ENCODE measurements at places on chromosomes 16 and 17.

- no peak for DNase-seq
These were observed 22.1 kb upstream of the MSI2 start for GRCh38 chr17:57234061-57234738.

- DNase-seq = peak; percentile 19
These were observed 2.4 kb upstream of the TEKT3 start for GRCh38 chr17:15343749-15344148.

- DNase-seq = no peak
These were observed 1.8 kb upstream of the ADGRG1 start for GRCh38 chr16:57626420-57627170.

GRCh38 chr16:31350275-31351005 lies 4.5 kb upstream of the ITGAX start:
- DNase-seq = no peak

DNA sequence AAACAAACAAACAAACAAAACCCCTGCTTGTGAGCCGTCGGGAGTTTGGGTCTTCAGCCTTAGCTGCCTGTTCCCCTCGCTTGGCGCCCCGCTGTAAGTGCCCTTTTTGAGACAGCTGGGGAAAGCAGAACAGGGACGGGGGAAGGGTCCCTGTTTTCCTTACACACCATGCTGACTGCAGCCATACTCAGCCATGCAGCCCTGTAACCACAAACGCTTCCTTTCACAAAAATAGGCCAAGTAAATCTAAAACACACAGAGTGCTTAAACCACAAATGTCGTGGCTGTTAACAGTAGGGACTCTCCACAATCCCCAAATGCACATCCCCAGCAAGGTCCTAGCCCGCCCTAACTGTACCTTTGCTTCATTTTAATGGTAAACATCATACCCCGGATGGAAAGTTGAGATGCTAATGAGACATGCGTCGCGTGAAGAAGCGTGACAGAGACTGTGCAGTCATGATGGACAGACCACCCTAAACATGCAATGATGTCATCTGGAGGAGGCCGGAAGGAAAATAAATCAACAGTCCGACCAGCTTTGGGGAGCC lies 129.9 kb downstream of the MGAT5B start:
- no peak for DNase-seq

- no peak for DNase-seq
These were observed 14.8 kb downstream of the TMEM204 start for GRCh38 chr16:1548233-1548632.

GRCh38 chr17:10266296-10266876 lies 68.0 kb upstream of the GAS7 start:
- DNase-seq = no peak

DNA sequence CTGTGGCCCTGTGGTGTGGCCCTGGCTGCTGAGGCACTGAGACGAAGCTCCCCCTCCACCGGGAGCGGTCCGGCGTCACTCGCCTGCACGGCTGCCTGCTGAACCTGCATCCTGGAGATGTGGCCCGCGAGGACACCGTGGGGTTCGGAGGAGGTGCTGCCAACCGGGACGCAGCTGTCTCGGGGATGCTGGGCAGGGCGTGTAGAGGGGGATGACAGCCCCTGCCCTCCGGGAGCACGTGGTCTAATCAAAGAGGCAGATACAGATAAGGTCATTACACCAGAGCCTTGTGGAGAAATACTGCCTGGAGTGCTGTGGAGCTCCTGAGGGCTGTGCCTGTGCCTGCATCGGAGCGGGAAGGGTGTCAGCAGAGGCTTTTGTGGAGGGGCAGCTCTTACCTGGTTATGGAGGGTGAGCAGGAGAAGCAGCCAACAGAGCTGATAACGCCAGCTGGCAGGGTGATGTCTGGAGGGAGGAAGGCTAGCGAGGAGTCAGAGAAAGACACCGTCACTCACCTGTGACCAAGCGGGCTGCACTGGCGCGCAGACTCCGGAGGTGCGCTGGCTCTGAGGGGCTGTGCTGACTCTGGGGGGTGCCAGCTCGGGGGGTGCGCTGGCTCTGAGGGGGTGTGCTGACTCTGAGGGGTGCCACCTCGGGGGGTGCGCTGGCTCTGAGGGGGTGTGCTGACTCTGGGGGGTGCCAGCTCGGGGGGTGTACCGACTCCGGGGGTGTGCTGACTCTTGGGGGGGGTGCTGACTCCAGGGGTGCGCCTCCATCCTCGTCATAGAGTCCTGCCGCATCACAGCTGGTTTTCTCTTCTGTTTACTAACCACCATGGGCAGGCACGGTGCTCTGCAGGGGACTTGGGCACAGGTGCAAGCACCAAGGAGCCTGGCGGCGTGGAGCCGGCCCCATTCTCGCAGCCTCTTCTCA lies 104.7 kb upstream of the CHMP6 start:
- DNase-seq = no peak

DNA sequence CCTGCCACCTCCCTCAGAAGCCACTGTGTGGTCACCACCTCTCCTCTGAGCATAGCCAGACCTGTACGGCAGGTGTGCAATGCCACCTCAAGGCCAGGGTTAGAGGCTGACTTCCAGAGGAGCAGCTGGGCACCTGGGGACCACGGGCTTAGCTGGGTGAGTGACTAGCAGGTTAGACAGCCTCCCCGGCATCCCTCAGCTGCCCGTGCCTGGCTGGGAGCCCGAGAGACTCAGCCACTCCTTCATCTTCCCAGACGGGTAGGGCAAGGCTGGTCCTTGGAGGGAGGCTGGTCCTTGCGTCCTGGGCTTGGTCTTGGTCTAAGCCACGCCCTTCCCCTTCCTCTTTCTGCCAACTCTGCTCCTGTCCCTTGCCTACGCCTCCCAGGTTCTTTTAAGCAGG lies 7.8 kb downstream of the CRHR1 start:
- DNase-seq = no peak

DNA sequence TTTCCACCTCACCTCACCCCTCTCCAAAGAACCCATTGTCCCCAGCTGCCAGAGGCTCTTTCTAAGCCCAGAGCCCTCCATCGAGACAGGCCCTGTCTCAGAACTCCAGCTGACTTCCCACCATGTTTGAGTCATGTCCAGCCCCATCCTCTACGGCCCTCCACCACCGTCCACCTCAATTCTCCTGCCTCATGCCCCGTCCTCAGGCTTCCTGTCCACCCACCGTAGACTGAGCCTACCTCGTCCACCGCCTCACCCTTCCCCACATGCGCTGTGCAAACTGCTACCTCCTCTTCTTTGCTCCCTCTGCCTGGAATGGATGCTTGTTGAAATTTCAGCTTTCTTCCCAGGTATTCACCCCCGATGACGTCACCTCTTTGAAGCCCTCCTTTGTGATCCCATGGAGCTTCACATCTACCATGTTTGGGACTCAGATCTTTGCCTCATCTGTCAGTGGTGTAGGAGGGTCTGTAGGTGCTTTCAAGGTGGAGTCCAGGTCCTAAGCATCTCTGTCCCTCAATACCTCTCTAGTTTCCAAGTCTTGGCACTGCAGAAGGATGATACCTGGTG lies 149.0 kb downstream of the MRM1 start:
- DNase-seq = no peak

DNA sequence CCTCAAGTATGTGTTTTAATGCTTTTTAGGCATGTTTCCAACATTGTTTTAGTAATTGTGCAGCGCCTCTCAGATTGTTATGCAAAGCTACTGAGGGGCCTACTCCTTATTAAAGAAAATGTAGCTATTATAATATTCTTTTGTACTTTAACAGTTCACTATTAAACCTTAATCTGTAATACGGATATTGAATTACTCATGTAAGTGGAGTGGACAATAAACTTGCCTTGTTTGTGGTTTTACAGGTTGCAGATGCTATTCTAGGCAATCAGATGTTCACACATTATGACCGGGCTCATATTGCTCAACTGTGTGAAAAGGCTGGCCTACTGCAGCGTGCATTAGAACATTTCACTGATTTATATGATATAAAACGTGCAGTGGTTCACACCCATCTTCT lies 41.0 kb downstream of the PTRH2 start:
- DNase-seq = no peak

GRCh38 chr17:73100363-73100762 lies 7.9 kb upstream of the SLC39A11 start:
- DNase-seq = no peak

GRCh38 chr17:79991140-79991923 lies 44.3 kb downstream of the TBC1D16 start:
- DNase-seq = peak; percentile 37

- no peak for DNase-seq
These were observed 14.2 kb downstream of the SREBF1 start for GRCh38 chr17:17822616-17823015.

- peak; percentile 74 for DNase-seq
These were observed at the start of gene C1QL1 for GRCh38 chr17:44968225-44969143. C1QL1 (minus strand) TSS chr17:44968303; CDS start chr17:44968048, 255 bp downstream.

DNA sequence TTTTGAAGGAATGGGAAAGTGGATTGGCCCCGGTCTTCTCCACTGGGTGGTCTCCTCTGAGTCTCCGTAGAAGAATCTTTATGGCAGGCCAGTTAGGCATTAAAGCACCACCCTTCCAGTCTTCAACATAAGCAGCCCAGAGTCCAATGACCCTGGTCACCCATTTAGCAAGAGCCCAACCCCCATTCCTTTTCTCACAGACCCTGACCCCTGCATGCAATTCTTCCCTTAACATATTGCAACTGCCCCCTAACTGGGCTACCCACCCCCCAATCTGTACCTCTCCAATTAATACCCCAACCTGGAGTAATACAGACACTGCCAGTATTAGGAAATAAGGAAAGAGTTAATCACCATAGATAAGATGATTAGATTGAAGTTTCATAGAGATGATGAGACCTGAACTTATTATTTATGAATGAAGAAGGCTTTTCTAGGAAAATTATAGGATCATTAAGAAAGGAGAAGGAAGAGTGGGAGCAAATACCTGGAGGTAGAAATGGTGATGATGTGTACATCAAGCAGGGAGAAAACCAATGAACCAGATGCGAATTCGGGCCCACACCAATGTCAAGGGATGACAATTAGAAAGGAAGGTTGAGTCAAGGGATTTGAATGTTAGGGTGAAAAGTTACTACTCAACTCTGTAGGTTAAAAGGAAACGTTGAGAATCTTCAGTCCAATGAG lies 2.4 kb downstream of the CCL2 start:
- no peak for DNase-seq

DNA sequence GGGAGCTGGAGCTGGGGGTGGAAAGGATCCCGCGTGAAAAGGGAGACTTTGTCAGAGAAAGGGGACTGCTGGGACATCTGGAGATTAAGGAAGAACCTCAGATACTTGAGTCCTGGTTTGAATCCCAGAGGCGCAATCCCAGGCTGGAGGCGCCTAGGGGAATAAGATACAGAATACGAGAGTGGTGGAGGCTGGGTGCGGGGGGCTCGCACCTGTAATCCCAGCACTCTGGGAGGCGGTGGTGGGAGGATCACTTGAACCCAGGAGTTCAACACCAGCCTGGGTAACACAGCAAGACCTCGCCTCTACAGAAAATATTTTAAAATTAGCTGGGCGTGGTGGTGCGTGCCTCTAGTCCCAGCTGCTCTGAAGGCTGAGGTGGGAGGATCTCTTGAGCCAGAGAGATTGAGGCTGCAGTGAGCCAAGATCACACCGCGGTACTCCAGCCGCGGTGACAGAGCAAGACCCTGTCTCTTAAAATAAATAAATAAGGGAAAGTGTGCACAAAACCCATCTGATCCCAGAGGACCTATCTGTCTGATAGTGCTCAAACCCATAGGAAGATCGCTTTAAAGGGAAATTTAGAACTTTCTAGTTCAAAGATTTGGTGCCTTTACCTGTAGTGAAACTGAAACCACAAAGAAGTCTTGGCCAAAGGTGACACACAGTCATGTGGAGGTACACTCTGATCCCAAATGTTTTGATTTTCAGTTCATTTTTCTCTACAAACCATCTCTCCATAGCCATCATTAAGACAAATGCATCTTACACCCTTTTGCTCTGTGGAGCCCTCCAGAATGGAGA lies 617 bp upstream of the SCRN2 start:
- DNase-seq = no peak

- DNase-seq = peak; percentile 53
These were observed 30.1 kb downstream of the DNAH2 start for GRCh38 chr17:7747635-7748071.

DNA sequence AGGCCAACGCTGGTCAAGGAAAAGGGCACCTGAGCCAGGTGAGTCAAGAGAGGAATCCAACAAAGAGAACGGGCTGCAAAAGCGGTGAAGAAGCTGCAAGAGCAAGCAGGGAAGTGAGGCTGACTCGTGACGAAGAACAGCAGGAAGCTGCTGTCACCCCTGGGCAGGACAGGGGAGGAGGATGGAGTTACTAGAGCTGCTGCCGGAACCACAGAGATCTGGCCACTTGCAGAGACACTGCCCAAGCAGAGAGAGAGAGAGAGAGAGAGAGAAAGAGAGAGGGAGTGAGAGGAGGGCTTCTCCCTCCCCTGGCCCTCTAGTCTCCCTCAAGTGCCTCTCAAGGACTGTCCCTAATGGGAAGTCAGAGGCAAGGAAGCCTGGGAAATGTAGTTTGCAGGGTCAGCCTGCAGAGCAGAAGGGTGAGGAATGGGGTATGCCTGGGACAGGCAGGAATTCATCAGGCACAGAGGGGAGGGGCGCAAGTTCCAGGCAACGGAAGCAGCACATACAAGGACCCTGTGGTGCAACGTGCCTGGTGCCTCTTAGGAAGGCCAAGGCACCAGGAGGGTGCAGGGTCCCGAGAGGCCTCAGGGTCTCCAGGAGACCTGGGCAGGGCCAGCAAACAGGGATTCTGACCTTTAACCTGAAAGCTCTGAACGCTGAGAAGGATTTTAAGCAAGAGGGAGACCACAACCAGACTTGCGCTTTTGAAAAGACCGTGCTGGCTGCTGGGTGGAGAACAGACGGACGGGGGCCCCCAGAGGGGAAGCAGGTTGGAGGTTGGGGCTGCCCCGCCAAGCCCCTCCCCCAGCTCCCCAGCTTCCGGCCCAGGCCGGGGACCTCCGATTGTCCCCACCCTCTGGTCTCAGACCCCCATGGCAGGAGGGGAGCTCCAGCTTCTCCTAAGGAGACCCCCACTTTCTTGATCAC lies 45.8 kb upstream of the CIBAR2 start:
- no peak for DNase-seq

GRCh38 chr16:2979669-2980226 lies 498 bp downstream of the PKMYT1 start:
- no peak for DNase-seq
